Activated CD4-positive, alpha-beta T cell treated with anti-CD3 and anti-CD28 coated beads, Interleukin-10, Interleukin-2, amounts not matched to agents 100 ng/mL and 50 ng/mL, durations not matched to agents 16 hours and 8 hours (primary cell): ENCODE measurements at places on chromosomes 6 and 20.

DNA sequence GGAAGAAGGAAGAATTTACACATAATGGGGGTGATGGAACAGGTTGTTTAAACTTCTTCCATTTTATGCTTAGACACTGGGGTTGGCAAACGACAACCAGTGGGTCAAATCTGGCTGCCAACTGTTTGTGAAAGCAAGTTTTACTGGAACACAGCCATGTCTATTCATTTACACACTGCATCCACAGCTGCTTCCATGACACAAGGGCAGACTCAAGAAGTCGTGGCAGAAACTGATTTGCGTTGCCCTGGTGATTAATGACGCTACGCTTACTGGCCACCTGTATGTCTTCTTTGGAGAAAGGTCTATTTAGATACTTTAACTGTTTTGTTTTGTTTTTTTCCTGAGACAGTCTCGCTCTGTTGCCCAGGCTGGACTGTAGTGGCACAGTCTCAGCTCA, 19.0 kb downstream of the CTCFL start:
- no peak for DNase-seq

- DNase-seq = no peak
Observed at GRCh38 chr6:13101409-13101808, 226.9 kb downstream of the TBC1D7 start.

DNA sequence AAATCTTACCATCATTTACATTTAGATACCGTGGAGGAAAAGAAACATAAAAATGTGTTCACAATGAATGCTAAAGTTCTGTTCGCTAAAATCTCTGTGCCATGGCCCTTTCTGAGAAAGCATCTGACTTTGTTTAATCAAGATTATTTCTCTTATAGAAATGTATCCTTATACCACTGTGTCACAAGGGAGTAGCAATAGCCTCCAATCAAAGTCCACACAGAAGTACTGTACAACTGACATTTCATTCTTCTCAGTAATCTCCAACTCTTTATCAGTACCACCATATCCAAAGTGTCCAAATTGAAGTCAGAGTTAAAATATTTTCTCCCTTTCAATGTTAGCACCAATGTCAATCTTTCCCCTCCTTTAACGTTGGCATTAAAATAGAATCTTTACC, 6.1 kb downstream of the FERMT1 start:
- no peak for DNase-seq

GRCh38 chr6:34059136-34059731, 86.7 kb downstream of the GRM4 start:
- DNase-seq = no peak

DNA sequence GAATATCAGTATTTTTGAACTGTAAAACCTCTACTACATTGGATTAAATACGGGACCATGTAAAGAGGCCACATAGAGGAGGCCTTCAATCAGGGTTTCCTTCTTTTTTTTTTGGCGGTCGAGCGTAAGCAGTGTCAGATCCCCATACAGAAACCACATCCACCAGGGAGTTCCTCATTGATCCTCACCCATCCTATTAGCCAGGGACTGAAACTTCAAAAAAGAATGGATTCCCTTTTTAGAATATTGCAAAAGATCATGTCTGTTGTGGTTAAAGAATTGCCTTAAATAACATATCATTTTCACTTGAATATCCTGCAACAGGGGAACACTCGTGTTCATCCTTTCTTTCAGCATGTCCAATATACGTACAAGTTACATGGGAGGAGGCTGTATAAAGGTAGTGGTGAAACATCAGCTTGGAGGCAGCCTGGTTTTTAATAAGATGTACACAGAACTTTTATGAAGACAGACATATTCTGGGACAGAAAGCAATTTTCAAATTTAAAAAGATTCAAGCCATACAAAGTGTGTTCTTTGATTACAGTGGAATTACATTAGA, 96.1 kb downstream of the PPP1R14C start:
- DNase-seq = no peak

DNA sequence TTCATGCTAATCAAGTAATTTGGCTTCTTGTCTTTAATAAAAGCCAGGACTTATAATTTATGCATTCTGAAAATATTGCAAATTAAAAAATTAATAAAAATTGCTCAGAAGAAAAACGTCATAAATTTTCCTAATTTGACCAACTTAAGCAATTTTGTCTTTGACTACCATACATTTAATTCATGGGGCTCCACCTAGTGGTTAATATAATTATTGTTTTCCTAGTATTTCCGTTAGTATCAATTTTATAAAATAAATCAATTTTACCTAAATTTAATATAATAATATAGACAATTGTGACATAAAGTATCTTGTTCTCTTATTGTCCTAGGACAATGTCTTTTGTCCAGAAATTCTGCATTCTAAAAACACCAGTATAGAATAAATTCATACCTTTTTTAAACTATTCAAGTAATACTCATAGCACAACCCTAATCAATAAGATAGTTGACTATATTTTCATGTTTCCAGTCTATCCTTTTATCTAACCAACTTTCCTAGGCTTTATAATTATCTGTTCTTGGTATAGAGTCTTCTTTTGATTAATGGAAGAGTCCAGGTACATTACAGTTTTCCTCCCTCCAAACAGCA, 319.9 kb downstream of the TRDN start:
- DNase-seq = peak; percentile 2
